ENCODE measurements at places on chromosomes 1 and 21.

GRCh38 chr1:91805311-91805801, 80.6 kb downstream of the TGFBR3 start:
- no peak for DNase-seq

DNA sequence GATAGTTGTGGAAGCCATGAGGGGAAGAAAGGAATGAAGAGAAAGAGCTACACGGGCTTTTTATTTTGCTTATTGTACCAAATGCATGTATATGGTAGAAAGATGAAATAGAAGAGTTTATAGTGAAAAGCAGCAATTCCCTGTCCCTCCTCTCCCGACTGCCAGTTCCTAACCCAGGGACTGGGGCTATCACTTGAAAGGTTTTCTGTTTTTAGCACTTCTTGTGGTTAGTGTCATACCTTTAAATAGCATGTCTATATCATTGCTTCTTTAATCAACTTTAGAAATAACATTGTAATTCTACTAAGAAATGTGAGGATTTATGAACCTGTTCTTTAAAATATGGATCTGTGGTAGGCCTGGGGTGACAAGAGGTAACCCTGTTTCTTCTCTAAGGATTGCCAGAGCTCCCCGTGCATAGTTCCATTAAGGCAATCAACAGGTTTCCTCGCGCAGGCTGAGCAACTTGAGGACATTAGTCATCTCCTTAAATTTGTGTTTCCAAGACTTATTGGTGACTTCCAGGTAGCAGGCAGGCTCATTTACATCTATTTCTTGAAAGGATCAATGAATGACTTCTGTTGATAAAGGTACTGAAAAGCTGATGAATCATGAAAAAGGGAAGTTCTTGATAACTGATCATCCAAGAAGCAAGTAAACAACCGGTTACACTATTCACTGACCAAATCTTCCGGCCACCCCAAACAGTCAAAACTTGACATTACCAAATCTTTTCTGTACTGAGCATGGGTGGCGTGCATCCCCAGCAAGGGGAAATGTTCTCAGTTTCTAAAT, 37.8 kb upstream of the S1PR1 start:
- DNase-seq: no peak

DNA sequence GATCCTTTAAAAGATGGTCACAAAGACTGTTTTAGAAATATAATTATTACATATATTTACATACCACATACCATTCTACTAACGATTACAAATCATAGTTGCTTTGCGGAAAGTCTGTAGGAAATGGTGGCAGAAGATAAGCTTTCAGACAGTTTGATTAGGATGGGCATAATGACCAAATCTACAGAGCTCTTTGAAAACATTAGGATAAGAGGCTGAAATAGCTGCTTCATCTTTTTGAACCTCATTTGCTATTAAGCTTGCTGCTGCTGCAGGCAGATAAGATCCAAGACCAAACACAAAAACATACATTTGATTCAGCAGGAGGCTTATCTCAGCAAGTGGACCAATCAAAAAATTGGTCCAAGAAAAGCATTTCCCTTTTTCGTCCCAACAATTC, 47.1 kb downstream of the DDAH1 start:
- no peak for DNase-seq

DNA sequence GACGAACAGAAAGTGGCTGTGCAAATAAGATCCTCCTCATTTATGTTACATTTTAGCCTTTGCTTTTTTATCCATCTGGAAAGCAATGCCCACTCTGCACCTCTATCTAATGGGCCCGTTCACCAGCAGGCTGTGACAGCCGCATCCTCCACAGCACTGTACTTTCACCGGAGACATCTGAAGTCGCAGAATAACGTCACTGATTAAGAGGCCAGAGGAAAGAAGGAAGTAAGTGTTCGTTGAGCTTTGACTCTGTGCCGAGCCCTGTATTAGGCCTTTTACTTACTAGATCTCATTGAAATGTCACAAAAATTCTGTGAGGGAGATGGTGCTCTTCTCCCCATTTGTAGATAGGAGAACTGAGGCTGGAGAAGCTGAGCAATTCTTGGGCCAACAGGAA, 62.3 kb downstream of the KAZN start:
- DNase-seq: no peak

DNA sequence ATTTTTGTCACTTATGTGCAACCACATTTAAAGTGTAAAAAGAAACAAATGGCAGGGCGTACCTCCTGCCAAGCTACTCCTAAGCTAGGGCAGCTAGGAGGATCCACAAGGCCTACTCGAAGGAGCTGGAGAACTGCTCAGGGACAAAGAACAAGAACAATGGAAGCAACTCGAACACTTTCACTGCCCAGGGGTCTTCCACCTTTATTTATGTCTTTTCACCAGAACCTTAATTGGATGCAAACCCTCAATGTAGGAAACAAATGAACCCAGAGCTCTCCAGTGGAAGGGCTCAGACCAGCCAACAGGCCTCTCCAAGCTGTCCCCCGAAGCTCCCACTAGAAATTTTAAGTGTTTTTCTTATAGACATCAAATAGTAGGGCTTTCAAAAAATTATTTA, 39.9 kb downstream of the C1orf198 start:
- DNase-seq: no peak

GRCh38 chr21:34907461-34908418, 141.4 kb downstream of the RUNX1 start:
- DNase-seq: no peak

DNA sequence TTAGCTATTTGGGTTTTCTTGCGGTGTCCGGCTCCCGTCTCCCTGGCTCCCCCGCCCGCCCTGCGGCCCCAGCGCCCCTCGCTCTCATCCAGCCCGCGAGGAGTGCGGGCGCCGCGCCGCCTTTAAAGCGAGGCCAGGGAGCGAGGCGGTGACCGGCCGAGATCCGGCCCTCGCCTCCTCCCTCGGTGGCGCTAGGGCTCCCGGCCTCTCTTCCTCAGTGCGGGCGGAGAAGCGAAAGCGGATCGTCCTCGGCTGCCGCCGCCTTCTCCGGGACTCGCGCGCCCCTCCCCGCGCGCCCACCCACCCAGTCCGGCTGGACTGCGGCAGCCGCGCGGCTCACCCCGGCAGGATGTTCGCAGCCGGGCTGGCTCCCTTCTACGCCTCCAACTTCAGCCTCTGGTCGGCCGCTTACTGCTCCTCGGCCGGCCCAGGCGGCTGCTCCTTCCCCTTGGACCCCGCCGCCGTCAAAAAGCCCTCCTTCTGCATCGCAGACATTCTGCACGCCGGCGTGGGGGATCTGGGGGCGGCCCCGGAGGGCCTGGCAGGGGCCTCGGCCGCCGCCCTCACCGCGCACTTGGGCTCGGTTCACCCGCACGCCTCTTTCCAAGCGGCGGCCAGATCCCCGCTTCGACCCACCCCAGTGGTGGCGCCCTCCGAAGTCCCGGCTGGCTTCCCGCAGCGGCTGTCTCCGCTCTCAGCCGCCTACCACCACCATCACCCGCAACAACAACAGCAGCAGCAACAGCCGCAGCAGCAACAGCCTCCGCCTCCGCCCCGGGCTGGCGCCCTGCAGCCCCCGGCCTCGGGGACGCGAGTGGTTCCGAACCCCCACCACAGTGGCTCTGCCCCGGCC, 492 bp downstream of the HLX start:
- DNase-seq: peak; percentile 45

DNA sequence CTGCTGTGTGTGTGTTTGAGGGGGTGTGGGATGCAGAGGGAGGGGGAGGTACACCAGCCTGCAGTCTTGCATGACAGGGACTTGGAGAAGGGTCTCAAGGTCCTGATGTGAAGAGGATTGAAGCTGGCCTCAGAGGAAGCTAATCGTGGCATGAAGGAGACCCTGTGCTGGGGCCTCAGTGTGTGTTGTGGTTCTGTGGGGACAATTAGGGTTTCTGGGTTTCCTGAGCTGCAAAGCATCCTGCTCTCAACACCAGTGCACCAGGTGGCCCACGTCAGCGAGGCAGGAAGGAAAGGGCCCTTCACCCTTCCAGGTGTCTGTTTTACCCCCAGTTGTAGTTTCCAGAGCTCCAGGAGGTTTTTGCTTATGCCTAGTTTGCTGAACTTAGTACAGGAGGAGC, 52.8 kb downstream of the TENT5C start:
- no peak for DNase-seq

DNA sequence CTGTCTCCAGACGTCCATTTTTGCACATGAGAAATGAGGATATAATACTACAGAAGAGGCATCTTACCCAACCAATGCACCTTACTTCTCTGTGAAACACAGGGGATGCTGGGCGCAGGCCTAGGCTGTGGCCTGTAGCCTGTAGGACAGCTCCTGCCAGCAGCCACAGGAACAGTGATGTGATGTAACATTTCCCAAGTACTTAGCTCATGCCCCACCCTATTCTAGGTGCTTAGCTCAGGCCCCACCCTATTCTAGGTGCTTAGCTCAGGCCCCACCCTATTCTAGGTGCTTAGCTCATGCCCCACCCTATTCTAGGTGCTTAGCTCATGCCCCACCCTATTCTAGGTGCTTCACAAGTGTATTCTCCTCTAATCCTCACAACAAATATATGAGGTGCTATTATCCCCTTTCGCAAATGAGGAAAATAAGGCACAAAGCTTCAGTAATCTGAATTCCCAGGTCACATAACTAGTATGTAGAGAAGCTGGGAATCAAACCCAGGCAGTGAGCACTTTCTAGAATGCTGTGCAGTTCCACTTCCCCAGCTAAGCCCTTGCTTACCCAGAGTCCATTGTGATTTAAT, 4.6 kb upstream of the NAXE start:
- DNase-seq: no peak

GRCh38 chr1:28822799-28823198, 10.8 kb downstream of the OPRD1 start:
- no peak for DNase-seq

- DNase-seq: peak; percentile 79
Observed at GRCh38 chr1:8408151-8408839, 90.4 kb downstream of the SLC45A1 start.

GRCh38 chr1:65505547-65506300, 85.3 kb downstream of the LEPR start:
- DNase-seq: peak; percentile 76

- DNase-seq: no peak
Observed at GRCh38 chr1:15381805-15382204, 27.9 kb upstream of the EFHD2 start.

- DNase-seq: no peak
Observed at GRCh38 chr1:25647106-25647505, 30.5 kb downstream of the MAN1C1 start.

- DNase-seq: no peak
Observed at GRCh38 chr1:164033782-164034181, 525.2 kb upstream of the PBX1 start.

GRCh38 chr1:221394011-221394544, 347.8 kb downstream of the DUSP10 start:
- DNase-seq: peak; percentile 64

DNA sequence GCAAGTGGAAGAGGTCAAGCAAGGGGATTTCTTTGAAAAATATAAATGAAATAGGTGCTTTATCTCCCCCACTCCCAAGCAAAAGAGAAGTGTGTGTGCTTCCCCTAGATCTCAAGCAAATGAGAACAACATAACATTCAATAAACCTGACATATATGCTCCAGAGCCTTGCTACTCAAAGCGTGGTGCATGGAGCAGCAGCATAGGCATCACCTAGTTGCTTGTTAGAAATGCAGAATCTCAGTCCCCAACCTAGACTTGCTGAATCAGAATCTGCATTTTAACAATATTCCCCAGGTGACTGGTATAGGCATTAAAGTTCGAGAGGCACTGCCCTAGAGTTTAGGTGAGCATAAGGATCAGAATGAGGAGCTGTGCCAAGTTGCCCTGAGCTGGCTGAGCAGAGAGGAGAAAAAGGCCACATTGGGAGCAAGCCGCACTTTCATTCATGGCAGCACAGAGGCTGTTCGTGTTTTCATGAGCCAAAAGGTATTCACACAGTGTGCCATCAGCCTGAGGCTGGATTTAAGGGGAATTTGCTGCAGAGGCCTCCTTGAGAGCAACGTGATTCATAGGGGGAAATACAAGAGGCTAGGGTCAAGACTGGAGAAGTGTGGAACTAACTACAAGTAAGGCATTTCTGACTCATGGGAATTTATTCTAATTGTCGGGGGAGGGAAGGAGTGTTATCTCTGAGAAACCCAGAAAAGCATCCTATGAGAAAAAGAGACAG, 14.3 kb upstream of the LPAR3 start:
- DNase-seq: peak; percentile 43

- DNase-seq: no peak
Observed at GRCh38 chr1:208818770-208819445, 574.7 kb upstream of the PLXNA2 start.

DNA sequence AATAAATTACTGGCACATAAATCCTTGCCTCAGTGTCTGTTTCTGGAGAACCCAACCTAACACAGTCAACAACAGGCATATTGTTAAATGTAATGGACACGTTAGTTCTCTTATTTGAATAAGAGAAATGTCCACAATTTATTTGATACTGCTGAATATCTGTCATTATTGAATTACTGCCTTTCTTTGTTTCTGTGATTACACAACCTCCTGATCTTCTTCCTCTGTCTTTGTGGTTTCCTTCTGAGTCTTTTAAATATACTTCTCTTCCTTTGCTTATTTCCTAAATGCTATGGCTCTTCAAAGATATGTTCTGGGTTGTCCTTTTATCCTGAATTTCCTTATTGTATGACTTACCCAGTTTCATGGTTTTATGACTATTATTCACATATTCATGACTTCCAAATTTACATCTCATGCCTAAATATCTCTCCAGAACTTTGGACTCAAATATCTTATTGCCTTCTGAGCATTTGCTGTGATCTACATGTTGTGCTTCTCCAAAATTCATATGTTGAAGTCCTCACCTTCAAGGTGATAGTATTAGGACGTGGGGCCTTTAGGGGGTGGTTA, 39.9 kb downstream of the MSH4 start:
- DNase-seq: no peak

GRCh38 chr1:16924919-16925477, 3.3 kb downstream of the CROCC start:
- no peak for DNase-seq

- DNase-seq: peak; percentile 41
Observed at GRCh38 chr1:212618466-212619210, 10.1 kb downstream of the ATF3 start.

DNA sequence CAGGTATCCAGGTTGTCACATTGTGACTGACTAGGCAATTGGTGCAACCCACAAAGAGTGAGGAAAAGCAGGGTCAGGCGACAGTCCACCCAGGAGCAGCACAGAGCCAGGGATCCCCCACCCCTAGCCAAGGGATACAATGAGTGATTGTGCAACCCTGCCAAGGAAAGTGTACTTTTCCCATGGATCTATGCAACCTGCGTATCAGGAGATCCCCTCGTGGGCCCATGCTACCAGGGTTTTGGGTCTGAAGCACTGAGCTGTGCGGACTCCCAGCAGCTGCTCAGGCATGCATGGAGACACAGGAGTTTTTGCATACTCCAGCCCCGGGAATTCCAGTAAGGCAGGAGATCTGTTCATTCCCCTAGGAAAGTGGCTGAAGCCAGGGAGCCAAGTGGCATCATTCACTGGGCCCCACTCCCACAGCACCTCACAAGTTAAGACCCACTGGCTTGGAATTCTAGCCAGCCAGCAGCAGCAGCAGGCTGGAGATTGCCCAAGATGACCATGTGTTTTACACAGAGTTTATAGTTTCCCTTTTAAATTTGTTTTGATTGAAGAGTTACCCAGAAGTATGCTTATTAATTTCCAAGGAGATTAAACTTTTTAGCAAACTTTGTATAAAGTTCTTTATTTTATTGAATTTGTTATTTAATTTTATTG, 136.0 kb downstream of the LTN1 start:
- DNase-seq: no peak
